ENCODE measurements at places on chromosomes 12 and 14.
A peak's percentile ranks its signal among the peaks of the same experiment; 100 is the strongest.

DNA sequence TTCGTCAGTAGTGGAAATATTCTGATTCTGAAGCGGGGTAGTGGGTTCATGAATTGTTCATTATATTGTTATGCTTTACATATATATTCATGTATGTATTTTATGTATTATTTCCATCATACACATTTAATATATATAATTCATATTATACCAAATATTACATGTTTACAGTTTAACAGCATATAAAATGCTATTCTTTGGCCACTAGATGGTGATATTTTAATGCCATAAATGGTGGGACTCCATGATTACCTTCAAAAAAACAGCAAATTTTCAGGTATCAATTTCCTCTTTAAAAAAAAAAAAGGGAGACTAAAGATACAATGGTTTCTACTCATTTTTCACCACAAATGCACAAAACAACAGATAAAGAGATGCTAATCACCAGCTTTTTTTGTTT lies 41.0 kb downstream of the BDKRB1 start:
- no peak for DNase-seq

DNA sequence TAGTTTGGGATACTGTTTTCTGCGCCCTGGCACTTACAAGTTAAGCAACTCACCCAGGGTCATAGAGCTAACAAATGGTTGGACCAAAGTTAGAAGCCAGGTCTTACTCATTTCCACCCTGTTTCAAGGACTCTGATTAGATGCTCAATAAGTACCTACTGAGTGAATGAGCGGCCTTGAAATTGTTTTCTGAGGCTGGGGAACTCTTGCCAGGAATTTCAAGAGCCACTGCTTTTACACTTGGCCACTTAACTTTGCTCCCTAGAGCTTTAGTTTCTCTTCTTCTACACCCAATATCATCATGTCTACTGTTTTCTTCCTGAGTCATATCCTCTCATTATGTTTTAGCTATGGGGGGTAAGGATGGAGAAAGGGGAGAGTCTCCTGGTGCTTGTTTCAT lies 431.6 kb downstream of the ZFP36L1 start:
- DNase-seq, result no peak

- DNase-seq, result no peak
Observed at GRCh38 chr12:122228092-122228491, 2.2 kb upstream of the DIABLO start.

- DNase-seq, result no peak
Observed at GRCh38 chr12:132176920-132177551, 32.8 kb downstream of the NOC4L start.

DNA sequence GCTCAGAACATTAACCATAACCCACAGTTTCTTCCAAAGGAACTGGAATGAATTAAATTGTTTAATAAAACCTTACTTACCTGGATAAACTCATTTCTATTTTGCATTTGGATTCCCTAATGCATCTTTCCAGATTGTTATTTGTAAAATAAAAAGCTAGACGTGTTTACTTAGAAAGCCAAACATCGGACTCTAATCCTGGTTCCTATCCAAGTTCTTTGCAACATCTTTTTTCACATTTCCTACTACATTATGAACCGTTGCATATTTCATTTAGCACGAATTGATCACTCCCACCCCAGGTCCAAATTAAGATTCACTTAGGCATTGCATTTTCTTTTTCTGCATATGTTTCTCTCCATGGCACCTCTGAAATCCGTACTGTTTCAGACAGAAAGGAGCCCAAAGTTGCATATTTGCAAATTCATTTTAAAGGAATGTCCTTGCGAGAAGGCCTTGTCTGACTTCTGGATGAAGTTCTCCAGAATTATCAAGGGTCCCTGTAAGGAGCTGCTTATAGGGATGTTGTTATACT lies 164.4 kb upstream of the GSC start:
- no peak for DNase-seq

GRCh38 chr12:45727301-45727979 lies 2.1 kb upstream of the ARID2 start:
- peak; percentile 72 for DNase-seq

GRCh38 chr12:104682790-104683279 lies 226.1 kb downstream of the CHST11 start:
- no peak for DNase-seq

DNA sequence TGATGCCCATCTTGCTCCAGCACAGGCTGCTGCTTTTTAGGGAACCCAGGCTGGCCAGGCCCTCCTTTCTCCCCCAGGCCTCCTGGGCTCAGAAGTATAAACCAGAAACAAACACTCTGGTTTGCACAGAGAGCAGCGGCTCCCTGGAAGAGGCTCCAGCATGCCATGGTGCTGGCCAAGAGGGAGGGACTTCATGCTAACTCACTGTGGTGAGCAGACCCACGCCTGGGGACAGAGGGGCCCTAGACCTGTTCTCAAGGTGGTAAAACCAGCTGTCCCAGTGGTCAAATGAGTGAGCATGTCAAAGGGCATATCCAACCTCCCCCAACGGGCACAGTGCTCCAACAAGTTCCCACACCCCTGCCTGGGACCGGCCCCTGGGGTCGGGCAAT lies 15.5 kb downstream of the BCL11B start:
- DNase-seq, result no peak

GRCh38 chr12:96906498-96906848 lies 584 bp upstream of the NEDD1 start:
- no peak for DNase-seq

- DNase-seq, result no peak
Observed at GRCh38 chr12:84982888-84983287, 53.2 kb downstream of the TSPAN19 start.

DNA sequence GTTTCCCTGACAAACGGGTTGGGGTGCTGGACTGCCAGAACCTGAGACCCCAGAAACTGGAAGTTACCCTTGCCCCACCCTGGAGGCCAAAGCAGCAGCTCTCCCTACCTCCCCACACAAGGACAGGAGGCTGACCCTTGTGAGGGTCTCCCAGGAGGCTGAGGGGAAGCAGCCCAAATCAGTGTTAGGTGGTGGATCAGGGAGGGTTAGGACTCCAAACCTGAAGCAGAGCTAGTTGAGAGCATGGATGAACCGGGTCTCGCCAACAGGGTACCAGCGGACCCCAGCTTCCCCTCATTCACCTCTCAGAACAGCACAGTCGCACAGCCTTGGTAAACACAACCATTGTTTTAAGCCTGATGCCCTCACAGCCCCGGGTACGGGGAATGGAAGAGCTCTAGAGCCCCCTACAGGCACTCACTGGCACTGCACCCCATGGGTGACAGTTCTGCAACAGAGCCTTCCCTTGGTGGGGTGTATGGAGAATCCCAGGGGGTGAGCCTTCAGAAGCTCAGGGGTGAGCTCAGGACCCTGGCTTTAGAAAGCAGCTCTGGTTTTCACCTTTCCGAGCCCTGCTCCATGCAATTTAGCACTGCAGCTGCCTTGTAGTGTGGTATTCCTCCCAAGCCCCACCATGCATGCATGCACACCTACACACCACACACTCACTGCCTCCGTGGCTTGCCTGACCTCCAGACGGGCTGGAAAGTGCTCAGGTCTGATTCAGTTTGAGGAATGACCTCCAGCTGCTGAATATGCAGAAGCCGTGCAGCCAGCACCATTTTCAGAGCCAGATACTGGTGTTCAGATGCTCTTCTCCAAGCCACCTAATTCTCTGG lies 11.2 kb downstream of the ESRRB start:
- DNase-seq, result peak; percentile 30

DNA sequence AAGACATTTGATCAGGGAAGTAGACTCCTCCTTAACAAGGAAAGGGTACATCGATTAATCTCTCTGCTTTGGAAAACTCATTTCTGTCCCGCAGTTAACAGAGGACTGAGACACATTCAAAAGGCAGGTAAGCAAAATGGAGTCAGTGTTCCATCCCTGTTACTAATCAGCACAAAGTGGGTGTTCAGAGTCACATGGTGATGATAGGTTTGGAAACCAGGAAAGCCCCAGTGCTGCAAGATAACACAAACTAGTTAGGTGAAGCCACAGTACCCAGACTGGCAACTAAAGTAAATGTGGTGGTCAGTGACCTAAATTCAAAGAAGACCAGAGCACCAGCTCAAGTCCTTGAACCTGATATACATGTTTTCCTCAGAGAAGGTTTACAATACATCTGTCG lies 1.8 kb downstream of the OR4K17 start:
- no peak for DNase-seq

DNA sequence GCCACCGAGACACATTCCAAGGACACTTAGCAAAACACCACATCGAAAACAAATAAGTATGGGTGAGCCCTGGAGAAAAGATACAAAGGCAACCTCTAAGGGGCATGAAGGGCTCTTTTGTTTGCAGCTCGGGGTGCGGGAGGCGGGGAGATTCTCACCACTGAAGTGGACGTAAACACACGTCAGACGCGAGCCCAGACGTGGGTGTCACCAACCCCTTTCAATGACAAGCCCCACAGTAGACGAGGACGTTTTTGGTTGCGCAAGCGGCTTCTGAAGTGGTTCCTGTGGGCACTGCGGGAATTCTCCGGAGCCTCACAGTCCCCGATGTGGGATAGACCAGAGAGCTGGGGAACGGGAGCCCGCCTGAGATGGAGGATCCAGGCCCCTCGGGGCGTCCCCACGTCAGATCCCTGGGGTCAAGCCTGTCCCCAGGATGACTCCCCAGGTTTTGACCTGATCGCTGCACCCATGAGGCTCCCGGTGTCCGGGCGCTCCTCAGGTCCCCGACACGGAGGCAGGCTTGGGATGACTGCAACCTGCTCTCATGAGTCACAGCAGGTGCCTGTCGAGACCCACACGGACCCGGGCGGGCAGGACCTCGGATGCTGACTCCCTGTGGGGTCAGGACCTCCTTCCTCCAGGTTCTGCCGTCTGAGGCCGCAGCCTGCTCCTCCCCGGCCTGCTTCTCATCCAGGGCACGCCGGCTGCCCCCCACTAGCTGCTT lies 20.3 kb upstream of the ADGRD1 start:
- DNase-seq, result no peak

- no peak for DNase-seq
Observed at GRCh38 chr12:124939079-124939420, 24.6 kb upstream of the UBC start.

DNA sequence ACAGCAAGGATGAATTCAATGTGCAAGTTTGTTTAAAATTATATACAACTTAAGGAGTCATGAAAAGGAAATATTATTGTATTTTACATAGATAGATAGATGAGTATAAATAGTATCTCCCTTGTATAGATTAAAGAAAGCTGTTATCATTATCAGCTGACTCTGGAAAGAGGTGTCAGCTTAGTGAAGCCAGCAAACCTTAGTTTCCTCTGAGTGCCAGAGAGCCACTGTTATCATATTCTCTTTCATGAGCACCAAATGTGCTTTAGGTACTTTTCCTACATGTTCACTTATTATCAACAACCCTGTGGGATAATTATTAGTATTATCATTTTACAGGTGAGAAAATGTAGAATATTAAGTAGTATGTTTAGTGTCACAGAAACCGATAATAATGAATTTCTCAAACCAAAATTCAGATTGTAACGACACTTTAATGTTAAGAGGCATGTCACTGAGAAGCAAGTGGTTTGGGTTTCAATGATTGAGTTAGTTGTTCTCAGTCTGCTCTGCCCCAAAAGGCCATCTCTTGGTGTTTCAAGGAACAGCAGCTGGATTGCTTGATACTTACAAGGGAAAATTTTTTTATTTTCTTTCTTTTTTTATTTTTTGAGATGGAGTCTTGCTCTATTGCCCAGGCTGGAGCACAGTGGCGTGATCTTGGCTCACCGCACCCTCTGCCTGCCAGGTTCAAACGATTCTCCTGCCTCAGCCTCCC lies 53.7 kb downstream of the PLEKHA5 start:
- no peak for DNase-seq

DNA sequence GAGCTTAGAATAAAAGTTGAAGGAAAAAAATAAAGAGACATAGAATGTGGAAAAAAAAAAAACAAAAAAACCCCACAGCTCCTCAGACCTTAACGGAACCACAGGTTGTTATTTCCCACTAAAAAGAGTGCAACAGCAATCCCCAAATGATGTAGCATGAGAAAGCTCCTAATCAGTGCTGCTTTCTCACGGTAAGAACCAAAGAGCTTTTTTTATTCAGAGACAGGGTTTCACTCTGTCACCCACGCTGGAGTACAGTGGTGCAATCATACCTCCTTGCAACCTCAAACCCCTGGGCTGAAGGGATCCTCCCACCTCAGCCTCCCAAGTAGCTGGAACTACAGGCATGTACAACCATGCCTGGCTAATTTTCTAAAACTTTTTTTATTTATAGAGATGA lies 13.3 kb downstream of the NDUFA12 start:
- DNase-seq, result no peak

- no peak for DNase-seq
Observed at GRCh38 chr14:104820669-104821228, 19.8 kb downstream of the ZBTB42 start.

DNA sequence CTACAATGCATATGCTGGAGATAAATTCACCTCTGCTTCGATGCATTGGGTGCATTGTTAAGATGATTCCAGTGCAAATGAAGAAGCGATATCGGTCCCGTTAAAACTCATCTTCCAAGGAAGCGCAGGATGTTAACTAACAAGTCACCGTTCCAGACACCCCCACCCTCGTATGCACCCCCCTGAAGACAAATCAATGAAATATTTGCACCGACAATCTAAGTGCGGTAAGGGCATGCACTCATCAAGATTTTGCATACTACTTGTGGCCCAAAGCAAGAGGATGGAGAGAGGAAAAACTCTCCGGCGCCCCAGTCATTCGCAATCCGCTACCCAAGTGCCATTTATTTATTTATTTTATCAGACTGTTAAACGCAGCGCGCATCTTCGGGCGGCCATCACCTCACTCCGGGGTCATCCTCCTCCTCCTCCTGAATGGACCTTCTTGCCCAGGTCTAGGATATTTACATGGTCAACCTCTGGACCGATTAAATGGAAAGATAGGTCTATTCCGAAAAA lies 1.2 kb downstream of the NOVA1 start:
- DNase-seq, result no peak

DNA sequence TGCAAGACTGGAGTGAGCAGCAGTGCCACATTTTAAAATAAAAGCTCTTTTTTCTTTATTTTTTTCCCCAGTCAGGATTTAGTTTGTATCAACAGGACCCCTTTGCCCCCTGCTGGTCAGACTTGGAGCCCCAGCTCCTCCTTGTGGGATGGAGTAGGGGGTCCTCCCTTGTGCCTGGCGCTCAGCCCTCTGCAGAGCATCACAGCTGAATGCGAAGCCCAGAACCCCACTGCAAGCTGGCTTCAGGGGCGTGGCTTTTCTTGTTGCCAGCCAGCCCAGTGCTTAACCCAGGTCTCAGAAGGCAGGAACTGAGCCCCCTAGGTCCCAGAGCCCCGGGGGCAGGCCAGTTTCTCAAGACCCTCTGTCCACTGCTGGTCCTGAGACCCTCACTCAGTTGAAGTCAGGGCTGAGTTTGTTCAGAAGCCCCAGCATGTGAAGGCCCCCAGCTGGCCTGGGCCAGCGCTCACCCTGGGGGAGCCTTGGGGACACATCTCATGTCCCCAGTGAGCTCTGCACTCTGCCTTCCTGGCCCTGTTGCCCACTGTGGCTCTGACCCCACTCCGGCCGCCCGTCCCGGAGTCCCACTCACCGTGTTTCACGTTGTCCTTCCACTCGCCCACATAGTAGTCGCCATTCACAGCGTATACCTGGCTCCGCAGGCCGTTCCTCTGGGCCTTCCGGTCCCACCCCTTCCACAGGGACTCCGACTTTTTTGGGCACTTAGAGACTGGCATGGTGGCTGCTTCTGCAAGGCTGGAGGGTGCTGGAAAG lies 519 bp downstream of the MORN3 start:
- no peak for DNase-seq

- no peak for DNase-seq
Observed at GRCh38 chr12:54053751-54054741, at the start of gene HOXC4. HOXC4 (plus strand) TSS chr12:54053835; CDS start chr12:54053923, 88 bp downstream.

All from stimulated activated CD8-positive, alpha-beta memory T cell treated with anti-CD3 and anti-CD28 coated beads, Interleukin-7, amount 100 ng/mL, for 24 hours (primary cell).